ENCODE measurements at places on chromosomes 6 and 20.

- no peak for DNase-seq
These were observed 147.6 kb downstream of the KIF6 start for GRCh38 chr6:39577446-39578165.

DNA sequence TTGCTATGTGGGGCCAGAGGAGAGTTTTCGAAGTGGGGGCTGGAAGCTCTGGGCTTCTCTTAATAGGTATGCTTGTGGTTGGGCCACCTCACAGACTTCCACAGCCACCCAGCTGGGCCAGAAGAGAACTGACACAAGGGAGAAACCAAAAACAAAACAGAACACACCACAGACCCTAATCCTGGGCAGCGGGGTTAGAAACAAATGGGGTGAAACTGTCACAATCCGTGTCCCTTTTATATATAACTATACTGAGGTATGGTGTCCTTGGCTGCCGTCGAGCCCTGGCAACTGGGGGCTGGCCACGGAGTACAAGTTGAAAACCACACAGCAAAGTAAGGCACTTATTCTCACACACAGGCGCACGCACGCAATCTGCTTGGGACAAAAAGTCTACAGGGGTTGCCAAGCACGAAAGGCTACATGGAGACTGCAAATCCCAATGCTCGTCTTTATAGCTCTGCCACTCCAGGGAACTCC is 78.3 kb downstream of the TRAM2 start:
- DNase-seq, result no peak

GRCh38 chr6:75876152-75876551 is 127.1 kb downstream of the MYO6 start:
- no peak for DNase-seq

DNA sequence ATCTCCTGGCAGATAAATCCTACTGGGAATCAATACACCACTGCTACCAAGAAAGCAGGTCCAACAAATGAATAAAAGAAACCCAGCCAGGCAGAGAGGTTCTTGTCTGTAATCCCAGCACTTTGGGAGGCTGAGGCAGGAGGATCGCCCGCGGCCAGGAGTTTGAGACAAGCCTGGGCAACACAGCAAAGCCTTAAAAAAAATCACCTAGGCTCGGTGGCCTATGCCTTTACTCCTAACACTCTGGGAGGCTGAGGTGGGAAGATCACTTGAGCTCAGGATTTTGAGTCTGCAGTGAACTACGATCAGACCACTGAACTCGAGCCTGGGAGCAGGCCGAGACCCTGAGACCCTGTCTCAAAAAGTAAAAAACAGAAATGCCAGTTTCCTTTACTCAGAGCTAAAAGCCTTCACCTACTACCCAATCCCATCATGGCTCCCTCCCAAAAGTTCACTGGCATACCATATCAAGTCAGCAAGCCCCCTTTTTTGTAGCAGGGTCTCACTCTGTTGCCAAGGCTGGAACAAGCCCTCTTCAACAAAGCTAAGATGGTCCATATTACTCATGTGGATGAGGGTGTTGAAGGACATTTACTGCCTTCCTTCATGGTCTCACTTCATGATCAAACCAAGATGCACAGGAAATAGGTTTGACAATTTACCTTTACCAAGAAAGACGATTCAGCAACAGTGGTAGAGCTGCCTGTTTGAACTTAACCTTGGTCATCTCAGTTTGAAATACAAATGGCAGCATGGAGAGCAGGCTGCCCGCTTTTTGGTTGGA is 5.3 kb downstream of the SNX5 start:
- no peak for DNase-seq

- no peak for DNase-seq
These were observed 157.2 kb upstream of the CARMIL1 start for GRCh38 chr6:25122001-25122400.

GRCh38 chr6:137155830-137156229 is 17.6 kb downstream of the IL22RA2 start:
- no peak for DNase-seq

- no peak for DNase-seq
These were observed 26.8 kb downstream of the PPP1R14C start for GRCh38 chr6:150169609-150170008.

DNA sequence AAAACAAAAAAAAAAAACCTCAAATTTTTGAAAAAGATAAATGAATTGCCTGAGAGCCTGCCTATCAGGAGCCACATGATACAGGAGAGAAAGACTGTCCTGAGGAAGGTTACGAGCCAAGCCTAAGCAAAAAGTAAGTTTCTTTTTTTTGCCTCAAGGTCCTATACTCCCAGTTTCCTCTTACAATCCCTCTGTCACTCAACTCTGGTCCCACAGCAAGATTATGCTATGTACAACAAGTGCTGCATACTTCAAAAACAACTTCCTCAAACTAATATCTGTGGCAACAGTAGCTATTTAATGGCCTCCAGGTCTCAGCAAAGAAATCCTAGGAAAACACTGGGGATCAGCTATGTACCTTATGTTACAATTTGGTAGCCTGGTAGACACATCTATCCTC is 46.8 kb downstream of the PLN start:
- no peak for DNase-seq

DNA sequence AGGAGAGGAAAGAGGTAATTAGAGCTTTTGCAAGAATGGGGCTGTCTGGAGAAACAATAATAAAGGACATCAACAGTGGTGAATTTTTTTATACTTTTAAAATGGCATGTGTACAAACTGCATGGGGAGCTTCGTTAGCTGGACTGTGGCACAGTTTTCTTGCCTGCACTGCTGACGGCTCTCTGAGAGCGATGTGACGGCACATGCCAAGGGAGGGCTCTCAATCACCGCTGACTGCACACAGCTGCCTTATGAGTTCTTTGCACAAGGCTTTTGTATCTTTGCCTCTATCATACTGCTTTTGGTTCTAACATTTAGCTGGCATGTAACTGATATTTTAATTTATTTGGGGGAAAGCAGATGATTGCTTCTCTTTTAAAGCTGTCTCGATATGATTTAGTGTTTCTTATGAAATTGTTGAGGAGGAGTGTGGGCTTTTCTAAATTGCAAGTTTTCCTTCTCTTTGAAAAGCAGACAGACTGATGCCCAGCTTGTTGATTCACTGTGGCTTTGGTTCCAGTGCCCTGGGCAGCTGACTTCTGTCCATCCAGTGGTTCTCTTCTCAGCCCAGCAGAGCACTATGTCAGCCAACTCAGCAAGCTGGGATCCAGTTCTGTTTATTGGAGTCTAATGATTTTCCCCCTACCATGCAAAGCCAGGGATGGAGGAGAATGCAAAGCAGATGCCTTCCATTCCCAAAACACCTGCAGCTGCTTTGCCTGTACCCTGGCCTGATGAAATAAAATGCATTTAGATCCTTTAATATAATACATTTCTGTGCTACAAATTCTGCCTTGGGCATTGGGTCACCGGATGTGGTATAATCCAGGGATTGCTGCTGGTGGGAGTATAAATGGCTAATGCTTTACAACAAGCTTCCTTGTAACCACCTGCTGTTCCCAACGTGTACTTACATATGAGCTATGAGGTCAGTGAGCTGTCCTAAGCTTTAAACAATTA is 323.9 kb downstream of the ZFAND3 start:
- no peak for DNase-seq

GRCh38 chr6:112663698-112664097 is 316.6 kb downstream of the RFPL4B start:
- DNase-seq, result no peak

DNA sequence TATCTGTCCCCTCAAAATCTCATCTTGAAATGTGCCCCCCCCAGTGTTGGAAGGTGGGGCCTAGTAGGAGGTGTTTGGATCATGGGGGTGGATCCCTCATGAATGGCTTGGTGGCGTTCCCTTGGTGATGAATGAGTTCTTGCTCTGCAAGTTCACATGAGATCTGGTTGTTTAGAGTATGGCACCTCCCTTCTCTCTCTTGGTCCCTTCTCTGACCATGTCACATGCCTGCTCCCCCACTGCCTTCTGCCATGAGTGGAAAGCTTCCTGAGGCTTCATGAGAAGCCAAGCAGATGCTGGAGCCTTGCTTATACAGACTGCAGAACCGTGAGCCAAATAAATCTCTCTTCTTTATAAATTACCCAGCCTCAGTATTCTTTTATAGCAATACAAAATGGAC is 70.9 kb downstream of the MAN1A1 start:
- no peak for DNase-seq

- no peak for DNase-seq
These were observed 704.9 kb upstream of the CITED2 start for GRCh38 chr6:140079328-140079727.

DNA sequence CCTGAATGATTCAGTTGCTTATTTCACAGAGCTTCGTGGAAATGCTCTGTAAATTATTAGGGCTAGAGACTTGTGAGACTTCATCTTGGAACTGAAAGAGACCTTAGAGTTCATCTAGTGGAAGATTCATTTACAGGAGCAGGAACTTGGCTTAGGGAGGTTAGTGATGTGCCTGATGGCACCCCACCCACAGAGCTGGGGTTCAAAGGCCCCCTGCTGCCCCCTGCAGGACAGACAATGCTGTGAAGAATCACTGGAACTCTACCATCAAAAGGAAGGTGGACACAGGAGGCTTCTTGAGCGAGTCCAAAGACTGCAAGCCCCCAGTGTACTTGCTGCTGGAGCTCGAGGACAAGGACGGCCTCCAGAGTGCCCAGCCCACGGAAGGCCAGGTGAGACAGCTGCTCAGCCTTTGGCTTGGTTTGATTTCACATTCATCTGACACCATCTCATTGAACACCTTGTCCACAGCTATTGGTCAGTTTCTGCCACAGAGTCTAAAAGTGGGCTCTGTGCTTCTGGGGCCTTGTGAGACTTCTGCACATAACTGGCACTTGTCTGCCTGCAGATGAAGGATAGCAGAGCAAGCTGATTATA is 25.1 kb downstream of the MYBL2 start:
- no peak for DNase-seq

DNA sequence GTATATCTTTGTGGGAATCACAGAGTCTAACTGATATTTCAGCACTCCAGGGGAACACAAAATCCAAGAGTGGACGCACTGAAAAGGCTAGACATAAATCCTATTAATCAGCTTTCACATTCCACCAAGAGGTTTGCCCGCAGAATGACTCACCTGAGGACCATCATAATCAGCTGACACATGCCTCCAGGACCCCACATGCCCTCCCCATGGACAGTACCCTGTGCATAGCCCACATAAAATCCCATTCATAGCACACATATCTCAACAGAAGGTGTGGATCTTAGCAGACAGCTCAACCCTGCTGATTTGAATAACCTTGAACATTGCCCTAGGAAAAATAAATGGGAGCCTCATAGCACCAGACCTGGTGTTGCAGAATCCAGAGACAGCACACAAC is 246.8 kb upstream of the TENT5A start:
- no peak for DNase-seq

DNA sequence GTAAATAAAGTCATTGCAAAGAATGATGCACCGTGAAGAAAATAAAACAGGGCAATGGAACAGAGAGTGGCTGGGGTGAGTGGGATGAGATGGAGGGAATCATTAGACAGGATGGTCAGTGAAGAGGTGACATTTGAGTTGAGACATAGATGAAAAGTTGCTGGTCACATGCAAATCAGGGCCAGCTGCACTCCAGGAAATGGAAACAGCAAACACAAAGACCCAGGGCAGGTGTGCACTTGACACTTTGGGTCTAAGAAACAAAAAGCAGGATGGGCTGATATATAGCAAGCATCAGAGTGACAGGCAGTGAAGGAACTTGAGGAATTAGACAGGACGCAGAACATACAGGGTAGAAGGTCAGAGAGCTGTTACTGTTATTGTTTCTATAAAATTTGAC is 171.5 kb upstream of the RIPOR2 start:
- DNase-seq, result no peak

DNA sequence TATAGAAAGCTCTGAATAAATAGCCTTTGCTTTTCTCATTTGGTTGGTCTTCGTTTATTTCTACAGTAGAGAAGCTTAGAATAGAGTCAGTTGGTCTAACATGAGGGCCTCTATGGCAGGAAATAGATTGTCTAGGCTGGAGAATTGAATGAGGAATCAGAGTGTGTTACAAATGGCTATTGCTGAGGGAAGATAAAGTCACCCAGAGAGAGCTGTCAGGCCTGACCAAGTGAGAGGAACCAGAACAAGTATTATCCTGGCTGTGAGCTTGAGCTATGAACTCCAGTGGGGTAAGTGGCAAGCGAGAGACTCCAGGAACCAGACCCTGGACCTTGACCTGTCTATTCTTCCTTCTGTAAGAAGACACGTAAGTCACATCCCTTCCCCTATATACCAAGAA is 353.1 kb downstream of the CD83 start:
- DNase-seq, result no peak

DNA sequence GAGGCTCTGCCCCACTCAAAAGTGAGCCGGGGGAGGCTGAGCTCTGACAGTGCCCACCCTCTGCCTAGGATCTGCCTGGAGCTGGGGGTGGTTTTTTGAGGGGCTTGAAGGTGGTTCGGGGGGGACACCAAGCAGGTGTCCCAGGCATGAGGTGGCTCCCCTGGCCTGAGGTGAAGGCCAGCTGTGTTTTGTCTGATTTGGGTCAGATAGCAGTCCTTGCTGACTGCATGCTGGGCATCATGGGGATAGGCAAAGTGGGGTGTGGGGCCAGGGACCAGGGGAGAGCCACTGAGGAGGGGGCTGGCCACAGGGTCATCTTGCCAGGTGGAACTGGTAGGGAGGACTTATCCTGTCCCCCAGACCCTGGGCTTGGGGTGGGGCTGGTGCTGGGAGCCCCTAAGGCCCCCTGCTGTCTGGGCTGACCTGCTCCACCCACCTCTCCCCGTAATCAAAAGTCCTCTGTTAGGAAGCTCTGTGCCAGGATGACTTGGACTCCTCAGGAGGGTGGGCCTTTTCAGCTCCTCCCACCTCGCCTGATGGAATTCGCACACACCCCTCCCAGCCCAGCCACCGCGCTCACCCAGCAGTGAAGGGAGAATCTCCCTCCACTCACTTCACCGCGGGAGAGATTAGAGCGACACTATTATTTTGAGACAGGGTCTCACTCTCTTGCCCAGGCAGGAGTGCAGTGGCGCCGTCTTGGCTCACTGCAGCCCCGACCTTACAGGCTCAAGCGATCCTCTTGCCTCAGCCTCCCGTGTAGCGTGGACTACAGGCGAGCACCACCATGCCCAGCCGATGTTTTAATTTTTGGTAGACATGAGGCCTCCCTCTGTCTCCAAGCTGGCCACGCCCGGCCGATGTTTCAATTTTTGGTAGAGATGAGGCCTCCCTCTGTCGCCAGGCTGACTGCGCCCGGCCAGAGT is 1.5 kb upstream of the COL9A3 start:
- DNase-seq, result no peak

DNA sequence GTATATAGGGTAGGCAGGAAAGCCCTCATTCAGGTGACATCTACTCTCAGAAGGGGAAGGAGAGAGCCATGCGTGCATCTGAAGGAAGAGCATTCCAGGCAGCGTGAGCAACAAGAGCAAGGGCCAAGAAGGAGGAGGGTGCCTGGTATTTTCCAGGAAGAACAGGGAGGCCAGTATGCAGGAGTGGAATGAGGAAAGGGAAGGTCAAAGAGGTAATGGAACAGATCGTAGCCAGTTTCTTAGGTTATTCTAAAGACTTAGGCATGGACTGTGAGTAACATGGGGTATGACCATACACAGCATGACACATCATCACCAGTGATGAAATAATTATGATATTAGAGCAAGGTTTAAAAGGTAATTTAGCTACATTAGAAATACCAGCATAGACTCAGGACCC is 24.1 kb downstream of the ALDH8A1 start:
- no peak for DNase-seq

GRCh38 chr6:167455371-167455770 is 130.5 kb downstream of the TTLL2 start:
- no peak for DNase-seq

- DNase-seq, result no peak
These were observed 6.4 kb upstream of the PNPLA1 start for GRCh38 chr6:36263390-36264000.

- DNase-seq, result no peak
These were observed 21.4 kb downstream of the SLC12A5 start for GRCh38 chr20:46050444-46050843.

- no peak for DNase-seq
These were observed 7.6 kb upstream of the MICA start for GRCh38 chr6:31395832-31396231.

All from stimulated activated CD8-positive, alpha-beta memory T cell treated with anti-CD3 and anti-CD28 coated beads, Interleukin-7, amount 100 ng/mL, for 1 hour (primary cell).